Renal cortex interstitium (tissue), 15 donors: ENCODE measurements at places on chromosomes 2 and 18.

GRCh38 chr2:21740484-21740883, 616.7 kb downstream of the TDRD15 start:
- DNase-seq, result no peak

DNA sequence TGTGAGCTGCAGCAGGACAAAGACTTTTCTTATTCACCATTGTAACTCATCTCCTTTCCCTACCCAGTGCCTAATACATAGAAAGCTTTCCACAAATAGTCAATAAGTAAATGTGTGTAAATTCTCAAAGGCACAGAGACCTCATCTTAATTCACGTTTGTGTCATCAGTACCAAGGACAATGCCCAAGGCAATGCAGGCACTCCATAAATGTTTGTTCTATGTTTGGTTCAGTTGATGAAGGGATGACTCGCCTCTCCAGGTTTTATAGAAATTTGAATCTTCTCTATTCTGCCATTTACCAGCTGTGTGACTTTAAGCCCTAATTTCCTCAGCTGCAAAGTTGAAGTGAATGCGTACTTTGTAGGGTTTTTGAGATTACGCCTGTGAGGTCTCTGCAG, 2.1 kb upstream of the MOGAT1 start:
- DNase-seq, result no peak

DNA sequence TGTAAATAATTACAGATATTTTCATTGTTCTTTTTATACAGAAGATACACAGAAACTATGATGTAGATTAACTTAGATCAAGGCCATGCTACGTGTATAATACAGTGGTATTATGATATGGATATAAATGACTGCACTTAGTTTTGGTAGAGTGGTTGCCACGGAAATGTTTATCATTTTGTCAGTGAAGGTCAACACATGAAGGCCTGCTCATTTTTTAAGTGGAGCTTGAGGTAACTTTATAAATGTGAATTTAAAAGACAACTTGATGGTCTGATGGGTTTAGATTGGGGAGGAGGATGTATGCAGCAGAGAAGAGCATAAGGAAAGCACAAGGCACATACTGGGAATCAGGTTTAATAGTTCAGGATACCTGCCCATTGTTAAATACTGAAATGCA, 14.4 kb upstream of the BBS5 start:
- no peak for DNase-seq

GRCh38 chr18:10403708-10404107, 50.7 kb upstream of the APCDD1 start:
- no peak for DNase-seq

- no peak for DNase-seq
Measured at GRCh38 chr2:212908682-212909435, 242.6 kb downstream of the IKZF2 start.

DNA sequence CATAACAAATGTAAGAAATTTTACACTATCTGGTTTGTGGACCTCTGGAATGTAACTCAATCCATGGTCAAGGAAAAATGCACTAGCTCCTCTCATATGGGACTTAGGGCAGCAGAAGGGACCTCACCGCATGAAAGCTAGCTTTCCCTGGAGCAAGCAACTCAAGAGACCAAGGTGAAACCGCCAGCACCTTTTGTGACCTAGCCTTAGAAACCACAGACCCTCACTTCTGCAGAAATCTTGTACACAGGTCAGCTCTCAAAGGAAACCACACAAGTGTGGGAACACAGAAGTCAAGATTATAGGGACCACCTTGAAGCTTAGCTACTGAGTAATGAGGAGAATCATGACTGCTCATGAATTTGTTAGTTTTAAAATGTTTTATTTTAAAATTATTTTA, 222.5 kb downstream of the DLGAP1 start:
- no peak for DNase-seq

DNA sequence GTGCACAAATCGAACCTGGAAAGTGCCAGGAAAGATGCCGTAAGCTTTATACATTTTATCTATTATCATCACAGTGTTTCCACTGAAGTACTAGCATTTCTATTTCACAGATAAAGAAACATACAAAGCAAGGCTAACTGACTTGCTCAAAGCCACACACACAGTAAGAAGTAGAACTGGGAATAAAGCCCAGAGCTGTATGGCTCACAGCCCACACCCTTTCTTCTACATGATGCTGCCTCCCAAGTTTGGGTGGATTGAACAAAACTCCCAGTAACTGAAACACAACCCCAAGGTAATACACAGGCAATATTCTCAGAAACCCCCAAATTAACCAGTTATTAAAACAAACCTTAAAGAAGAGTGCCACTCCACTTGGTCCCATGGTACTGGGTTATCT, 11.2 kb downstream of the SAP130 start:
- no peak for DNase-seq
